NCI-H2171 (cell line): ENCODE measurements at places on chromosomes 2 and 18.
A peak's percentile ranks its signal among the peaks of the same experiment; 100 is the strongest.

DNA sequence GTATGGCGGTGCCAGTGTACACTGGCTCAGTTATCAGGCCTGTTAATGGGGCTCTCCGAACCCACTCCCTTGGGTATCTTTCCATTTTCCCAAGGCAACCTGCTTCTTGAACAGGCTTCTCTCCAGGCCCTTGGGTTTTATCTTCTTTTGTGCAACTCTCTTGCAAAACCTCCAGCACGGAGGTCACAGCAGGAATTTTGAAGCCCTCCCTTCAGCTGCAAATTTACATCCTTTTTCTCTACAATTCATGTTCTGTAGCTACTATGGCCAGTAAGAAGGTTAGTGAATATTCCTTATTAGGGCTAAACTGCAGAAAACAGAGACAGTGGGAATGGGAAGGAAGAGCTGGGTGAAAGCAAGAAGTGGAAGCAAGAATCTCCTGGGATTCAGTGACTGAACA lies 10.4 kb upstream of the NPAS2 start:
- no peak for DNase-seq

DNA sequence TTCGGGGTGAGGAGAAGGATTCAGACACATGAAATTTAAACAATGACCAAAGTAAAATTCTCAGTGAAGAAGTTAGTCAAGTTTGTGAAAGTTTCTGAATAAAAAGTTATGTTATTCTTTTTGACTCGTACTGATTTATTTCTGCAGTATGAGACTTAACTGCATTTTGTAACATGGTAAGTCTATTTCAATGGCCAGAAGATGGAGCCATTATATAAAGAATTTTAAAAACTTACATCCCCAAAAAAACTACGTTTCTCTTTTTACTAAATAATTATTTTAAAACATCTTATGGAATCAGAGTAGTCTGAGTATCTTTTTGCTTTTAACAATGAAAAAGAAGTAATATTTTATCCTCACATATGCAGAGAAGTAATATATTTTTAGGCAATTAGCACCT lies 51.4 kb upstream of the SCN1A start:
- no peak for DNase-seq

GRCh38 chr2:226660526-226660925 lies 139.1 kb downstream of the IRS1 start:
- no peak for DNase-seq

- DNase-seq = no peak
Observed at GRCh38 chr2:220374282-220374681, 746.9 kb downstream of the SLC4A3 start.

- DNase-seq = no peak
Observed at GRCh38 chr2:46325182-46325928, 28.1 kb downstream of the EPAS1 start.

- DNase-seq = peak; percentile 88
Observed at GRCh38 chr2:100246163-100247145, 75.8 kb downstream of the LONRF2 start.

GRCh38 chr2:194867328-194867727 lies 789.7 kb upstream of the SLC39A10 start:
- no peak for DNase-seq

GRCh38 chr2:49199266-49199665 lies 45.0 kb upstream of the FSHR start:
- no peak for DNase-seq

- DNase-seq = no peak
Observed at GRCh38 chr2:70340761-70341476, 39.1 kb upstream of the FAM136A start.

DNA sequence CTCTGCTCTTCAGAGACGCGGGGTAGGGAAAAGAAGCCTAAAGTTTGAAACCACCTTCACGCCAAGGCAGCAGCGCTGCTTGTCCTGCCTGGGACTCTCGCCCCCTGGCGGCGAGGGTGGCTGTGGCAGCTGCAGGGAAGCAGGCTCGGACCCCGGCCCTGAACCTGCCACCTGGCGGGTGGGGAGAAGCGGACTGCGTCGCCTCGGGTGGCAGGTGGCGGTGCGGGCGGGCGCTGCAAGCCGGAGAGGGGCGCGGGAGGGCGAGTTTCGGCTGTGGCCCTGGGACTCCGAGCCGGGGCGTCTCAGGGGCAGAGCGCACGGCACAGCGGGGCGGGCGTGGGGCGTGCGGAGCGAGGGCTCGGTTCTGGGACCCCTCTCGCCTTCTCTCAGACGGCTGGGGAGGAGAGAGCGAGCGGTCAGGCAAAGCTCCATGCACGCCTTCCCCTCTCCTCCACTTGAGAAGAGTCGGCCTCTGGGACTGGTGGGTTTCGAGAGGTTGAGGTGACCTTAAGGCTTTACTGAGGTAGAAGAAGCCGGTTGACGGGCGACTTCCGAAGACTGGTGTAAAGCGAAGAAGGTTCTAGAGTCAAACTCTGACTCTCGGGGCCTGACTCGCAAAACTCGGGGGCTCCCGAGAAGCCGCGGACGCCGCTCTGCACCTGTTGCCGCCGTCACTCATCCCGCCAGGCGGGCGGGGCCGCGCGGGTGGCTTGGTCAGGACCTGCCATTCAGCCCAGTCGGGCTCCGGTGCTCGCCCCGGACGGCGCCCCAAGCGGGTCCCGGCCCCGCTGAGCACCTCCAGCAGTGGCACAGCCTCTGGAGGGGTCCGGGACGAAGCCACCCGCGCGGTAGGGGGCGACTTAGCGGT lies 1.1 kb upstream of the BOLL start:
- peak; percentile 61 for DNase-seq

- no peak for DNase-seq
Observed at GRCh38 chr18:12886498-12887126, 2.6 kb upstream of the PTPN2 start.

- DNase-seq = no peak
Observed at GRCh38 chr18:58348517-58348916, 280.4 kb downstream of the ALPK2 start.

- DNase-seq = no peak
Observed at GRCh38 chr18:9786631-9787030, 78.5 kb downstream of the RAB31 start.

DNA sequence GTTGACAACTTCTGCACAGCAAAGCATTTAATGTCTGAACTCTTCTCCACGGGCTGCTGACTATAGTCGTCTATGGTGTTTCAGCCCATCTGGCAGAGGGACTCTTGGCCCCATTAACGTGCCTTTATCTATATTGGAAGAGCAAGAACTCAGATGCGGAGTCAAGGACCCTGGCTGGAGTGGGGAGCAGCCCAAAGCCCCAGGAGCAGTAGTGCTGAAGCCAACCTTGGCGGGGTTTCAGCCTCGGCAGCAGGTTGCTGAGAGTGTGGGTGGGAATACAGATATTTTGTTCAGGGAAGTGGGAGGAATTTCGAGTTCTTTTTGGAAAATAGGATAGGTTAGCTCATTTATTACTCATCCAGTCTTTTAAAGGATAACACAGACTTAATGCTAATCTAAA lies 34.2 kb downstream of the TMEM17 start:
- DNase-seq = no peak

GRCh38 chr18:49853011-49853410 lies 39.7 kb upstream of the ACAA2 start:
- no peak for DNase-seq
